T-helper 2 cell (primary cell): ENCODE measurements at places on chromosomes 11 and 22.

GRCh38 chr11:65488273-65489034, 10.4 kb upstream of the MALAT1 start:
- DNase-seq = no peak

DNA sequence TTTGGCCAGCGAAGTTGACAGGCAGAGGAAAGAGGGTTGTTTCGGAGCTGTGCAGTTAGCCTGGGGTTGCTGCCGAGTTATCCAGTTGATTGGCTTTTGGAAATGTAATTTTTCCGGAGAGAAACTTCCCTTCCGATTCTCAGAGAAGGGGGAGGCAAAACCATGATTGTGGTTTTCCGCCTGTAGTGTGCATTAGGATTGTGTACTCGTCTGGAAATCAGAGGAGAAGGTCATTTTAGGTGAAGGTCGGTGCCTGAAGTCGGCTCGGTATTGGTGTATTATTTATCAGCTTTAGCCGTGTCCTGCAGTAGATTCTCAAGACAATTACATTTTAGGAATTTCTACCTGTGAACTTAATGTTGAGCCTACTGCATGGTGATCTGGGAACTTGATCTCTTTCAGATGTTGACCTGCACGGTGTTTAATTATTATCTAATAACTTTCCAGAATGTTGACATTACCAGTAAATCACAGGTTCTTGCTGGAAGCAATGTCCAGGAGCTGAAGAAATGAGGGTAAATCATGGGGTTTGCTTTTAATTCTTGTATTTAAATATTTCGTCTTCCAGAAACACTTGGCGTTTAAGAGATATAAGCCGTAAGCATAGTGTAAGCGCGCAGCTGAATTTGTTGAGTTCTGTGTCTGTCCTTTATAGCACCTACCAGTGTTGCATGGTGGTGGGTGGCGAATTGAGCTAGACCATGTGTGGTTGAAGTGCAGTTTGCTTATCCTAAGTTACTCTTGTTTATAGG, 1.3 kb downstream of the ARHGEF12 start:
- no peak for DNase-seq

- peak; percentile 54 for DNase-seq
Observed at GRCh38 chr22:39956932-39957664, 3.1 kb upstream of the TMA7B start.

GRCh38 chr22:33112580-33112979, 54.4 kb upstream of the SYN3 start:
- no peak for DNase-seq

DNA sequence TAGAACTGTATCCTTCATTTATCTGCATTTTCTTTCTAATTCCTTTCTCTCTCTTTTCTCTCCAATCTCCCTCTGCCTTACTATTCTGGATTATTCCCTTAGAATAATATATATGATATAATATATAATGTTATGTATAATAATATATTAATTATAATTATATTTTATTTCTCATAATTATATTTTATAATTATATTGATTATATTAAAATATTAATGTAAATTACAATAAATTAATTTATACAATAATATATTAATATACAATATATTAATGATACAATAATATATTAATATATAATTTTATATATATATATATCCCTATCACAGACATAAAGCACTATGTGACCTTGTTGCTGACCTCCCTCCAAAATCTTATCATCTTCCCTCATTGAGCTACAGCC, 661.3 kb upstream of the CHORDC1 start:
- no peak for DNase-seq

GRCh38 chr11:73784080-73784634, 3.5 kb upstream of the MRPL48 start:
- DNase-seq = no peak
